GM10248 (cell line): ENCODE measurements at places on chromosomes 1 and 21.
A peak's percentile ranks its signal among the peaks of the same experiment; 100 is the strongest.

DNA sequence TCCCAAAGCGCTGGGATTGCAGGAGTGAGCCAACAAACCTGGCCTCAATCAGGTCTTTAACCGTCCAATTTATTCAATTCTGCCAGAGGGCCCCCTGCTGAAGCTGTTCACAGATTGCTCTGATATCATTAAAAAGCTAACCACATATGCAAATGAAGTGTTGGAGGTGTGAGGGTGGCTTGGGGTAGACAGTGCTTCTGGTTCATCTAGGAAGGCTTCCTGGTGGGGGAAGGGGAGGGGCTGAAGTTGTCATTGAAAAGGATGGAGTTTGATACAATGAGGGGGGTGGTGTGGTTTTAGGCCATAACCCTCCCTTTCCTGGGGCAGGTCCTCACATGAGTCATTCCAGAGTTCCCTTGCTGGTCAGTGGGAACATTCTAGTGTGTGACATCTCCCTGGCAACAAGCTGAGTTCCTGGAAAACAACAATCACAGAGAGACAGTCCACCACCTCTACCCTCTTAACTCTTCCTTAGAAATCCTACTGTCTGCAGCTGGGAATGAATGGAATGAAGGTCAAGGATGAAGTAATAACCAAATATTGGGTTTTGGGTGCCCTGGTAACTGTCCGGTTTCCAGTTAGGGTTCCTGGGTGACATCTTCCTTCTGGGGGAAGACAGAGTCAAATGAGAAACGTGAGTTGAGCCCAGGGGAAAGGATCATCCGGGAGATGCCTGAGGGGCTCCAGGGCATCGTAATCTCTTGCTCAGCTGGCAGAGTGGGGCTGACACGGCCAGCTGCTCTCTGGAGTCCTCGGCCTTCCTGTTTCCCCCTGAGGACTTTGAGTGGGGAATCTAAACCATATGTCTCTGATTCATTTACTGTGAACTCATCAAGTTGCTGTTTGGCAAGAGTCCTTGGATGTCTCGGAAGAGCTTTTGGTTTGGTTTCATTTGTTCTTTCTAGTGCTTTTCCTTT lies 32.2 kb downstream of the BATF3 start:
- DNase-seq: peak; percentile 55

DNA sequence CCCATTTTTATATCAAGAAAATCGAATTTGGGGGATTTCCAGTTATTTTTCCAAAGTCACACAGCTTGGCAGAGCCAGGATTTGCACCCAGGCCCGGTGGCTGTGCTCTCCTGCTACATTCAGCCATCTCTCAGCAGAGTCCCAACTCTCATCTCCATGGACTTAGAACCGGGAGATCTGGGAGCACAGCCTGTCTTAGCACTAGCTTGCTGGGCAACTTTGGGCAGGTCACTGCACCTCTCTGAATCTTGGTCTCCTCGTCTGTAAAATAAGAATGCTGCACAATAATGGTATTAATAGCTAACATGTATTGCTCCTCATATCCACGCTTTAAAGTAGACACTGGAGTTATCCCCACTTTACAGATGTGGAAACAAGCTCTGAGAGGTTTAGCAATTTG lies 47.8 kb upstream of the PAX7 start:
- no peak for DNase-seq

GRCh38 chr1:100581096-100581705 lies 43.3 kb downstream of the GPR88 start:
- no peak for DNase-seq

GRCh38 chr1:12300706-12301105 lies 70.9 kb downstream of the VPS13D start:
- no peak for DNase-seq

GRCh38 chr1:243267914-243268653 lies 12.2 kb downstream of the SDCCAG8 start:
- no peak for DNase-seq

GRCh38 chr1:156601892-156602291 lies 613 bp upstream of the GPATCH4 start:
- no peak for DNase-seq

GRCh38 chr1:77245830-77246229 lies 26.6 kb upstream of the PIGK start:
- DNase-seq: no peak

GRCh38 chr1:58456470-58456869 lies 90.1 kb downstream of the OMA1 start:
- no peak for DNase-seq

DNA sequence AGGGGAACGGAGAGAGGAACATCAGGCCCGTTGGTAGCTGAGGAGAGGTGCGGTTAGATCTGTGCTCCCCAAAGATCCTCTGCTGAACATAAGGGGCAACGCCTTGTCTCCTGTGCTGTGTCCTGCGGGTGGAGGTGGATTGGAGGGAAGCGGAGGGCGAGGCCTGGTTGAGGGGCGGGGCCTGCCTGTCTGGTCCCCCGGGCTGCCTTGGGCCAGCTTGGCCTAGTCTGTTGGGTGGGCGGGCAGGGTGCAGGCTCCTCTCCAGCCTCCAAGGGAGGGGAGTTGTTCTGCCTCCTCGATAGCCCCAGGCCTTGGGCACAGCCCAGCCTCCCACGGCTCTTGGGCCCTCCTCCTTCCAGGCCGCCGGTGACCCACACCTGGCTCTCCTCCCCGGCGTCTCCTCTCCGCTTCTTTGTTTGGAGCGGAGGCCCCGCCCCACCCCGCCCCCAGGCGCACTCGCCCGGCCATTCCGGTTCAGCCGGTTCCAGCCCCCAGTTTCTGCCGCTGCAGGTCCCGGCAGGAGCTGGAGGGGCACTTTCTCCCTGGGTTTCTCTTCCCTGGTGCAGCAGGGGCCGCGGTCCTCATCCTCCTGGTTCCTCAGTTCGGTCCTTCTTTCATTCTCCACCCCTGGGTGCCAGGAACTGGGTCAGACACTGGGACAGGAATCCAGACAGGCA lies 19.4 kb downstream of the PTPRF start:
- peak; percentile 70 for DNase-seq

GRCh38 chr1:1197188-1197500 lies 9.2 kb downstream of the TNFRSF18 start:
- no peak for DNase-seq

DNA sequence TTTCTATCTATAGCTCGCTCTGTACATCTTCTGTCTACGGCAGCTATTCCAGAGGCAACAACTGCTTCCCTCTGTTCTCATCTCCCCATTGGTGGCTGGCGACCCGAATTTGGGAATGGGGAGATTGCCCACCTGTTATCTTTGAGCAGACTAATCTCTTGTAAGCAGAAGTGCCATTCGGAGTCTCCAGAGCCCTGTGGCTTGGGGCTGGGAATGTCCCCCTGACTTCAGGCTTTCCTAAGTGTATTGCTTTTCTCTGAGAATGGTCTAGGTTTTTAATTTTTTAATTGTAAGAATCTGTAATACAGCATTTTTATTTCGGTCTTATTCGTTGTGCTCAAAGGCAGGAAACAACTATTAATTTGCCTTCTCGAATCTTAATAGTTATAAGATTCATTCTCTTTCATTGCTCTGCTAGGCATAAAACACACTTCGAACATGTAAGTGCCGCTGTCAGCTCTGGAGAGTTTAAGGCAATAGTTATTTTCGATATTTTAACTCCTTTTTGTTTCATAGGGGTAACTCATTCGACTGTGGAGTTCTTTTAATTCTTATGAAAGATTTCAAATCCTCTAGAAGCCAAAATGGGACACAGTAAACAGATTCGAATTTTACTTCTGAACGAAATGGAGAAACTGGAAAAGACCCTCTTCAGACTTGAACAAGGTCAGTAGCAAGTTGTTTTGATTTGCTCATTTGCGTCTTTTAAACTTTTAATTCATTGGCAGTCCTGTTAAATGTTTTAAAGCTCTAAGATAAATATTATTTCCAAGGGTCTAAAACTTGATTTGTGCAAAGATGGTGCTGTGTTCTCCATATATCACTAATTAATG lies 514 bp downstream of the AGL start:
- no peak for DNase-seq

- DNase-seq: no peak
Observed at GRCh38 chr1:219325368-219325742, 151.7 kb downstream of the LYPLAL1 start.

DNA sequence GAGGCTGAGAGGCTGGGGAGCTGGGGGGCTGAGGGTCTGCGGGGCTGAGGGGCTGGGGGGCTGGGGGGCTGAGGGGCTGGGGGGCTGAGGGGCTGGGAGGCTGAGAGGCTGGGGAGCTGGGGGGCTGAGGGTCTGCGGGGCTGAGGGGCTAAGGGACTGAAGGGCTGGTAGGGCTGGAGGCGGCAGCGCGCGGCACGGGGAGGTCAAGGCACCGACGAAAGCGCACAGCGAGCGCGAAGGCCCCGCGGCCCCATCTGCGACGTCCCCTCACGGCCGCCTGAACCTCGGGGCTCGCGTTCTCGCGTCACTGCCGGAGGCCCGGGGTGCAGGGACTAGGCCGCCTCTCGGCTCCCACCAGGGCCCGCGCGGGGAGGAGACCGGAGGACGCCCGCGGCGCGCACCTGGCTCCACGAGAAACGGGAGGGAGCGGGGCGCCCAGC lies 356 bp downstream of the INTS11 start:
- no peak for DNase-seq

GRCh38 chr1:225980005-225980836 lies 18.9 kb downstream of the SDE2 start:
- DNase-seq: no peak

GRCh38 chr1:75992312-75992711 lies 60.1 kb upstream of the ASB17 start:
- DNase-seq: no peak

GRCh38 chr1:236893626-236894545 lies 98.8 kb downstream of the MTR start:
- no peak for DNase-seq

DNA sequence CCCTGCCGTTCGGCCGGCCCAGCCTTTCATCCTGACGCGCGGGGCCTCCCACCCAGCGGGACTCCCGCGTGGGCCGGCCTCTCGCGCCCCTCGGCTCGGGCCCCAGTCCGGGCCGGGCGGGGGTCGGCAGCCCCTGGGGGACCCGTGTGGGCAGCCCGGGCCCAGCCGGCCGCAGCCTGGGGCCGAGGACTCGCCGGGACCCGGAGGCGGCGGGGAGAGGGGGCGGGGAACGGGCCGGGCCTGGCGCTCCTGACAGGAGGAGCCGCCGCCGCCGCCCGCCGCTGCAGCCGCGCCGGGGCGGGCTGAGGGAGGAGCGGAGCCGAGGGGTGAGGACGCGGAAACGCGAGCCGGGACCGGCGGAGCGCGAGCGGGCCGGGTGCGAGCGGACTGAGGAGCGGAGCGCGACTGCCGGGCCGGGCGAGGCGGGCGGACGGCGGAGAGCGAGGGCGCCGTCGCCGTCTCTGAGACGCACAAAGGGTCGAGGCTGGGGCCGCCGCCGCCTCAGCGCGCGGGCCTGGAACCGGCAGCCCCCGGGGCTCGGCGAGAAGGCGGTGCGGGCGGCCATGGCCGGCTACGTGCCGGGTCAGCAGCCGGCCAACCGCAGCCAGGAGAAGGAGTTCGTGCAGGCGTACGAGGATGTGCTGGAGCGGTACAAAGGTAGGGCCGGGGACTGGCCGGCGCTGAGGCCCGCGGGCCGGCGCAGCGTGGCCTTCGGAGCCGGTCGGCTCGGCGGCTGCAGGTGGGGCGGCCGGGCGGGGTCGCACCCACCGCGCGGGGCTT lies 79.1 kb downstream of the NDUFS5 start:
- peak; percentile 78 for DNase-seq

- no peak for DNase-seq
Observed at GRCh38 chr21:41765973-41766882, 624 bp downstream of the RIPK4 start.

- no peak for DNase-seq
Observed at GRCh38 chr1:179709841-179710329, 33.2 kb upstream of the FAM163A start.

GRCh38 chr1:26278303-26278702 lies 1.6 kb upstream of the SH3BGRL3 start:
- DNase-seq: no peak

DNA sequence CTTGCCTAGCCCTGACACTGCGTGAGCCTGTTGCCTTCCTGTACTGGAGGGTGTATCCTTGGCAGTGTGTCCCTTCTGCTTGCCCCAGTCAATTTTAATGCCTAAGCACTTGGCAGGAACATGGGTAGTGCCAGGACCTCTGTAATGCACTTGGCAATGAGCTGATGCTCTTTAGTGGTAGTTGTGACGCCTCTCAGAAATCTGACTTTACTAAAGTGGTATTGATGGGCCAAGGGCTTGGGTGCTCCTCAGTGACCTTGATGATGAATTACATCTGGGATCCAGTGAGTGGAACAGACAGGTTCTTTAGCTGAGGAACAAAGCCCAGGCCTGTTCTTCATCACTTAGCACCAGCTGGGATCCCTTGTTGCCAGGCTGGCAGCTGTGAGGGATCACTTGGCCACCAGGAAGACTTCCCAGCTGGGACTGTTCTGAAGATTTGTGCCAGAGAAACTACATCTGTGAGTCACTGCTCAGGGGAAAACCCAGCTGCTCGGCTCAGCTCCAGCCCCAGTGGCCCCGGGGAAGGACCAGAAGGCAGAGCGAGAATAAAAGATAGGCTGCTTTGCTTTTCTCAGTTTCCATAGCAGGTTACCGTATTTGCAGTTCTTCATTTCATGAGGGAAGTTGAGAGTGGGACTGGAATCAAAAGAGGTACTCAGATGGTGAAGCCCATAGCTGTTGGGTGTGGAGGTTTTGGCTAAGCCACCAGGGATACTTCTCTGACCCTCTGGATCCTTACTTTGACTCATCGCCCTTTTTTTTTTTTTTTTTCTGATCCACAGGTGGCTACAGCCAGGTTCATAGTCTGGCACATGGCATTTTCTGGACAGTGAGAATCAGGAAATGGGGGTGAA lies 28.5 kb upstream of the KCNA2 start:
- DNase-seq: peak; percentile 80

DNA sequence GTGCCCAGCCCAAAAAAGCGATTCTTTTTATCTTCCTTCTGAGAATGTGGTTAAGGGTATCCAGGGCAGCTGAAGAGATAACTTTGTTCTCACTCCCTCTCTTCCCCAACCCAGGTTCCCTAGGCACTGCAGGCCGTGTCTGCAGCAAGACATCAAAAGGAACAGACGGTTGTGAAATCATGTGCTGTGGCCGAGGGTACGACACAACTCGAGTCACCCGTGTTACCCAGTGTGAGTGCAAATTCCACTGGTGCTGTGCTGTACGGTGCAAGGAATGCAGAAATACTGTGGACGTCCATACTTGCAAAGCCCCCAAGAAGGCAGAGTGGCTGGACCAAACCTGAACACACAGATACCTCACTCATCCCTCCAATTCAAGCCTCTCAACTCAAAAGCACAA lies 11.4 kb downstream of the WNT2B start:
- DNase-seq: no peak

DNA sequence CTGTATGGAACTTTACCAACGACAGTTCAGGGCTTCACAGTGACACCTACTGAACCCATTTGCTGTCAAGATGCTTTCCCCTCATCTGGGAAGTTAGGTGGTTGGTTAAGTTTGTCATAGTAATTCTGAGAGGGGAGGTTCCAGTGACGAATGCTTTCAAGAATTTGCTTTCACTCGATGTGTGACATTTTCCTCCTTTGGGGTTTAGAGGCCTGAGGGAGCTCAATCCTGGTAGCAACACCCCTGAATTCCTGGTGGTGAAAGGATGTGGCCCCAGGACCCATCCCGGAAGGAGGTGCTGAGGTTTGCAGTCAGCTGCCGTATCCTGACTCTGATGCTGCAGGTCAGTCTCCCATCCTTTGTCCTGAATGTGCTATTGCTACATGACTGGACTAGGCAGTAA lies 2.8 kb downstream of the PIGV start:
- peak; percentile 64 for DNase-seq

GRCh38 chr1:107548276-107548675 lies 407.4 kb downstream of the NTNG1 start:
- DNase-seq: no peak

GRCh38 chr1:77412820-77413530 lies 131.2 kb downstream of the AK5 start:
- DNase-seq: no peak

- DNase-seq: no peak
Observed at GRCh38 chr1:10888791-10889649, 92.6 kb upstream of the CASZ1 start.
